ENCODE measurements at places on chromosomes 7 and 10.

GRCh38 chr10:100998183-100998990 is 1.2 kb upstream of the LZTS2 start:
- peak; percentile 37 for DNase-seq

DNA sequence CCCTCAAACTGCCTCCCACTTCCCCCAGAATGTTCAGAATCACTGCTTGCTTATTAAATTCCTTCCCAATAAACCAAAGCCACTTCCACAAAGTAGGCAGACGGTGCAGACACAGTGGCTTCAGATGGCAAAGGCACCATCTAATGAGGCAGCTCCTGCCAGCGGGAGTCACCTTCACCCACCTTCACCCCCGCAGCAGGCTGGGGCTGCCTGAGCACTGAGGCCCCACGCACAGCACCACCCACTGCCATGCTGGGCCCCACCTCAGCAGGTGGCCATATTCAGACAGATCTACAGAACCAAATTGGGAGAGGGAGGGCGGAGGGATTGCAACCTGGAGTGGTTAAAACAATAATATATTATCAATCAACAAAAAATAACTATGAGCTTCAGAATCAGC is 118.5 kb downstream of the GRID1 start:
- no peak for DNase-seq

- DNase-seq = no peak
Measured at GRCh38 chr10:69883310-69884023, 81.8 kb downstream of the COL13A1 start.

GRCh38 chr7:74197449-74198124 is 12.2 kb upstream of the LAT2 start:
- no peak for DNase-seq

DNA sequence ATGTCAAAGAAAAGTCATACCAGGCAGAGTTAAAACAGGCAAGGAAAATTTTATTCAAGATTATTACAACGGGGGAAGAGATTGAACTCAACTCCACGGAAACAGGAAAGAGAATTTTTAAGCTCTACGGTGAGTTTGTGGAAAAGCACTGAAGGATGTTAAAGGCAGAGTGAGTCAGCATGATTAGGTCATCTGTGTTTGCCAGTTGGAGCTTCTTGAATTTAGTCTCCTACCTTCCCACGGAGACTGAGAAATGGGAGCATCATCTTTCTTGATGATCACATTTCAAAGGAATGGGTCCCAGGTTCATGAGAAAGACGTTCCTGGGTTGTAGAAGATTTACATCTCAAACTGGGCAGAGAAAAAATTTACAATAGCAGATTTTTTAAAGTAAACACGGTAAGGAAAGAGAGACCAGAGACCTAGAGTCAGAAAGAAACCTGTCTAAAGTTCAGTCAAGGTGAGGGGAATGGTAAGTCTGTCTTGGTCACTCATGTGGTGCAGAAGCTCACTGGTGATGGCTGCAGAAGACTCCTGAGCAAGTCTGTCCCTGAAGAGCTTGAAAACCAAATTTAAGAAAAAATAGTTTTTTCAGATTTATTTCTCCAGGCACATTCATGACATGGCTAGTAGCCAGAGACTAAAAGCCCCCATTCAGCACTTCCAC is 516.9 kb upstream of the LRRN3 start:
- no peak for DNase-seq

DNA sequence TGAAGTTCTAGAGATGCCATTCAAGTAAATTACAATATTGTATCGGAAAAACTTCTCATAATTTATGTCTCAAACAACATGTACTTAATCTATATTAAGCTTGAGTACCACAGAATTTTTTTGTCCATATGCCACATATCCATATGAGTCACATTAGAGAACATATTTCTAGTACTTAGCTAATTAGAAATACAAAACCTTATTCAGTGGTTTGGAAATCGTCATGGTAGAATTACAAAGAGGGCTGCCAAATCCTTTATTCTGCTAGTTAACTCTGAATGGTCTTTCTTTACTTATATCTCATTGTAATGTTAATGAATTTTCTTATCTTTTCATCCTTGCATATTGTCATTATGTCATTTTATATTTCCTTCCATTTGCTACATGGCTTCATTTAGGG is 9.0 kb upstream of the VIM start:
- DNase-seq = no peak

- no peak for DNase-seq
Measured at GRCh38 chr7:23207021-23207420, 25.2 kb downstream of the NUP42 start.

GRCh38 chr10:105195831-105196230 is 554.7 kb downstream of the SORCS3 start:
- DNase-seq = no peak

DNA sequence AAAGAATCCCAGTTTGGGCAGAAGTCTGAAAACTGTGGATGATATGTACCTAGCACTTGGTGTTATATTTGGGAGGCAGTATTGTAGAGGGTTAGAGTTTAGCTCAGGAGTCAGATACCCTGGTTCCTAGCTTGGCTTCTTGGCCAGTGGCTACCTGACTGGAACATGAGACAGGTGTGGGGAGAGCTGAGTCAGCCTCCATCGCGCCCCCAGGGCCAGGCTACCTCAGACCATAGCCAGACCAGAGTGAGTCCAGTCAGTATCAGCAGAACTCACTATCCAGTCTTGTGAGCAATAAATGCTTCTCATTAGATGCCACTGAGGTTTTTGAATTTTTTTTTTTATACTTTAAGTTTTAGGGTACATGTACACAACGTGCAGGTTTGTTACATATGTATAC is 26.0 kb downstream of the CYP3A5 start:
- DNase-seq = no peak

GRCh38 chr10:26969145-26969926 is 108.6 kb upstream of the ABI1 start:
- no peak for DNase-seq

- DNase-seq = no peak
Measured at GRCh38 chr7:146067880-146068279, 48.7 kb upstream of the CNTNAP2 start.

DNA sequence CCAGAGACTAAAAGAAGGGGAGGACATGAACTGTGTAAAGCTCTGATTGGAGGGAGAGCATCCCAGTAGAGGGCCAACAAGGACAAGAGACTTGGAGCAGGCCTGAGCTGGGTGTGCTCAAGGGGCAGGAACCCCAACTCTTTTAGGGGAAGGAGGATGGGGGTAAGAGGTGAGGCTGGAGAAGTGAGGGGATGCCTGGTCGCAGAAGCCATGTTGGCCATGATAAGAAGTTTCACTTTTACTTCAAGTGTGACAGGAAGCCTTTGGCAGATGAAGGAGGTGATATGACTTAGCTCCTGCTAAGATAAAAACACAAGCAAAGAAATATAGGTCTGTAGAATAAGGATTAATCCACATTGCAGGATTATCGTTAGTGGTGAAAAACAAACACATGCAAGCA is 208.3 kb downstream of the JAZF1 start:
- peak; percentile 11 for DNase-seq

DNA sequence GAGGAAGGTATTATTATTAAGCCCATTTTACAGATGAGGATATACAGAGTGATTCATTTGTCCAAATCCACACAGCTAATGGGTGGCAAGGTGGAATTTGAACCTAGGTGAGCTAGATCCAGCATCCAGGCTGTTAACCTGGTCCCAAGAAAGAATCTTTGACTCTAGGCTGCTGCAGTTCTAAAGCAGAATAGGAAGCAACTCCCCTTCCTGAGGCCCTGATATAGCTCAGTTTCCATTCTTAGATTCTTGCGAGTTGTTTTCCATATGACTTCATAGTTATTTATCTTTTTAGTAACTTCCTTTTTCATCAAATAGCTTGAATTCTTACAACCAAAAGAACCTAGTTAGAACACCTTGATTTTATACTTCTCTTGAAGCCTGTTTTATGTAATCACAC is 24.1 kb upstream of the ZC3HAV1L start:
- DNase-seq = no peak

DNA sequence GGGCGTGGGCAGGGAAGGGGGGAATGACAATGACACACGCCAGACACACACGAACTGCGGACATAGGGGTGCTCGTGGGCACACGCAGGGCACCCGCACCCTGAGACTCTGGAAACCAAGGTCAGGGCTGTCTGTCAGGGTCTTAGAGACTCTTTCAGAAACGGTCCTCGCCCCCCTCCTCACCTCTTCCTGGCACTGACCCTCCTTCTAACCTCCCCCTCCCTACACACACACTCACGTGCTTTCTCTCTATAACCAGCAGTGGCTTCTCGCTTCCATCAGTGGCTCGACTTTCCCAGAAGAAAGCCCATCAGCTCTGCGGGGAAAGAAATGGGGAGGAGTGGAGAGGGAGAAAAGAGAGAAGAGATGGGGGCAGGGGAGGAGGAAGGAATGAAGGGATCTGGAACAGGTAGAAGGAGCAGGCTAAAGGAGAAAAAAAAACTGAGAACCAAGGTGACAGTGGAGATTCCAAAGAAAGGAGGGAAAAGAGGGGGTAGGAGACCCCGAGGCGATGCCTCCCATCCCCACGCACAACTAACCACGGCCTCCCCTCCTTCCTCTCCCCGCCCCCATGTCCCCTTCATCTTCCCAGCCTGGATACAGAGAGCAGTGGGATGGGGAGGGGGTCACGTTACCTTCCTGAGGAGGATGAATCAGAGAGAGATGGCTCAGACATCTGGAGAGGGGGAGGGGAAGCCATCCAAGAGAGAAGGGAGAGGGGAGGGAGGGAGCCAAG is 1.7 kb upstream of the VGF start:
- no peak for DNase-seq

- DNase-seq = no peak
Measured at GRCh38 chr10:659688-660141, 29.8 kb downstream of the DIP2C start.

- no peak for DNase-seq
Measured at GRCh38 chr10:112363696-112364688, 9.9 kb upstream of the ACSL5 start.

GRCh38 chr7:131004371-131004770 is 270.4 kb upstream of the KLF14 start:
- DNase-seq = no peak

- peak; percentile 2 for DNase-seq
Measured at GRCh38 chr7:73433924-73434700, 534 bp downstream of the FZD9 start.

GRCh38 chr7:116730097-116731022 is 58.4 kb downstream of the MET start:
- DNase-seq = no peak

GRCh38 chr10:49568235-49568634 is 29.3 kb upstream of the ERCC6 start:
- no peak for DNase-seq

DNA sequence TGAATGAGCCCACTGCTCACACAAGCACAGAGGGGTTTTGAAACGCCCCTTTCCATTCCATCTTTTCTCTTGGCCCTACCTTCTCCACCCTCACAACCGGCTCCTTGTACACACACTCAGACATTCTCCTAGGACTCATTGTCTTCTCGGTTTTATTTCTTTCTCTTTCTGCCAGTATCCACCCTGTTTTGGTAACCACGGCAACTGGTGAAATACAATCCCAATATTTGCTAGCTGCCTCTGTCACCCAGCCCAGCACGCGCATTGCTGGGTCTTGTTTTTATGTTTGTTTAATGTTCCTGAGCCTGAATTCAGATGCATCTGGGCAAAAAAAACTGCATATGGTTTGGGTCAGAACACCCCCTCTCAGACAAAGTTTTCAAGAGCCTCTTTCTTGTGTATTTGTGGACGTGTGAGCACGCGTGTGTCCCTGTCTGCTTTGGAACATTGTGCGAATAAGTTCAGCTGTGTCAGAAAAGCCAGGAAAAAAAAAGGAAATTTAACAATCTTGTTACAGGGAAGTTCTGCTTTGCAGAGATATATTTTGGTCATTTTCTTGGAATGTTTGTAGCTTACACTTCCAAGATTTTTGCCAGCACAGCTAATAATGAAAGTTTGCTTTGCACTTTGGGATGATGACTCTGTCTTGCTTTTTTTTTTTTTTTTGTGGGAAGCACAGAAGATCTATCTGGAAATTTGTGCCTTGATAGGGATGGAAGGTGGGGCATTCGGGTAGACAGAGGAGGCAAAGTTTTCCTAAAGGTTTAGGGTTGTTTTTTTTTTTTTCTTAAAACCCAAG is 225.9 kb downstream of the TRIL start:
- no peak for DNase-seq

- no peak for DNase-seq
Measured at GRCh38 chr7:22718200-22718711, 8.7 kb upstream of the IL6 start.

DNA sequence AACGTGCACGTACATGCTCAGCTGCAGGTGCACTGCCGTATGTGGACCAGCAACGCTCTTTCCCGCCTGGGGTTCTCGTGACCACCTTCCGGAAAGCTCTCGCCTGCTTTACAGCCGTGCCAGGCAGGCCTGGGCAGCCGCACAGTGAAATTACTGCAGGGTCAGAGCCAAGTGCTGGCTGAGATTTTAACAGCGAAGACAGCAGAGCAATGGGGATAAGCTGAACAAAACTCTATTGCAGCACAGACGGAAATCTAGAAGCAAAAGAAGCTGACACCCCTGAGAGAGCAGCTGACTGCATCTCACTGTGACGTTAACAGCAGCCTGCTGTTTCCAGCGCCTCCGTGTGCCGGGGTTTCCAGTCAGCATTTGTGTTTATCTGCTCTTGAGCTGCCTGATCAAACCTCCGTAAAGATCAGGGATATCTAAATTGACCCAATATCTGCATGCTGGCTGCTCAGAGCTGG is 179.0 kb downstream of the DIP2C start:
- DNase-seq = no peak

- no peak for DNase-seq
Measured at GRCh38 chr10:3654980-3655379, 130.0 kb downstream of the KLF6 start.

DNA sequence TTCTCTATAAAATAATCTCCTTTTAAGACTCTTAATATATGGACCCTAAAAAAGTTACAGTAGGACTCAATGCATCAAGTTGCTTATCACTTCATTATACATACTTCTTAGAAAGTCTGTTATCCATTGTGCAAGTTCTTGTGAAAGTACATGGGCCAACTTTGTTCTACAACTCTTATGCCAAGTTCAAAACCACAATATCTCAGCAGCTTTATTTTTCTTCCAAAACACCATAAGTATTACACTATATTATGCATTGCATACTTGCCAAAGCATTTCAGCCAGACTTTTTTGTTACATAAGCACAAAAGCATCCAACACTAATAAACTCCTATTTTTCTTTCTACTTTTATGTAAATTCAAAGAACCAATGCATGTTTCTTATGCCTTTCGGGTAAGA is 94.4 kb downstream of the AHR start:
- DNase-seq = no peak

DNA sequence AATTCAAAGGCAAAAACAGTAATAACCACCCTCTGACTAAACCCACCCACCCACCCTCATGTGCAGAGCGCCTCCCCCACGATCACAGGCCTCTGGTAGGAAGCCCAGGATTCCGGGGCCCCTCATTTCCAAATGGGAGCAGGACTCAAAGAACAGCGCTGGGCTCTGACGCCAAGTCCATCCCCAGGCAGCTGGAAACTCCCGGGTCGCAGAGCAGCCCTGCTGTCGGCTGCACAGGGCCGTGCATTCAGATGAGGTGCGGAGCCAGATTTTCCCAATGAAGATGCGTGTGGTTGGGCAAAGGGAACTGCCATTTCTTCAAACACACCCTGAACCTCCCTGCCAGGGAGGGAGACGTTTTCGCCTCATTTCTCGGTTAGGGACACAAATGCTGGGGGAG is 152.3 kb downstream of the MAD1L1 start:
- DNase-seq = no peak

- DNase-seq = no peak
Measured at GRCh38 chr7:12211711-12212485, 804 bp downstream of the TMEM106B start.
